Neural crest cell (in vitro differentiated cells): ENCODE measurements at places on chromosomes 12 and 14.

DNA sequence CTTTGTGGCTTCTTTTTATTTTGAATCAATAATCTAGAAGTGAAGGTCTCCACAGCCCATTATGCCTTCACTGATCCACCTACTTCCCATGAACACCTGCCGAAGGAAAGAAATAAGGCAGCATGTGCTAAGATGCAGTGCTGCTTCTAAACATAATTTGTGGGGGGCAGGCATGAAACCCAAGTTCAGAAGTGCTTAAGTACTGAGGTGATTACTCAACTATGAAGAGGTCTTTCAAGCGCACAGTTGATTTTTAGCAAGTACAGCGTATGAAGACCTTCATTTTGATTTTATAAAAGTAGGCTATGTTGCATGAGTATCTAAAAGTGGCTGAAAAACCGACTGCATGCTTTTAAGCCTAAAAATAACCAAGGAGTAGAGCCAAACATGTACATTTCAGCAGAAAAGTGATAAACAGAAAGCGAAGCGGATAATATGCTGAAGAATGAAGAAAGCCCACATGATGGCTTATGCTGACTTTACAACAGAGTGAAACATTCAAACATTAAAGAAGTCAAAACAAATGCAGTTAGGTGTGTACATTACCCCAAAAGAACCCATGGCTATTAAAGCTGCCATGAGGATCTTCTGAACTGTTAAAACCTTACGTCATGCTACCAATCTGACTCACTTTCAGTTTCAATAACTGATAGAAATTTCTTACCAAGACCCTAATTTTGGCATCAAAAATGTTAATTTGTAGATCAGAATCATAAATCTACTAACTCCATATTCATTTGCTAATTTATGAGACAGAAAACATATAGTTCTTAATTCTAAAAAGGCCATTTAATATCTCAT lies 29.3 kb downstream of the KICS2 start:
- no peak for DNase-seq

- DNase-seq = no peak
These were observed 138.7 kb downstream of the PDE3A start for GRCh38 chr12:20507056-20507455.

GRCh38 chr14:20386276-20386855 lies 26.9 kb downstream of the TEP1 start:
- DNase-seq = no peak

GRCh38 chr14:95770777-95771176 lies 56.9 kb upstream of the TCL1A start:
- DNase-seq = no peak

- no peak for DNase-seq
These were observed 48.7 kb downstream of the CCDC60 start for GRCh38 chr12:119383206-119383605.

DNA sequence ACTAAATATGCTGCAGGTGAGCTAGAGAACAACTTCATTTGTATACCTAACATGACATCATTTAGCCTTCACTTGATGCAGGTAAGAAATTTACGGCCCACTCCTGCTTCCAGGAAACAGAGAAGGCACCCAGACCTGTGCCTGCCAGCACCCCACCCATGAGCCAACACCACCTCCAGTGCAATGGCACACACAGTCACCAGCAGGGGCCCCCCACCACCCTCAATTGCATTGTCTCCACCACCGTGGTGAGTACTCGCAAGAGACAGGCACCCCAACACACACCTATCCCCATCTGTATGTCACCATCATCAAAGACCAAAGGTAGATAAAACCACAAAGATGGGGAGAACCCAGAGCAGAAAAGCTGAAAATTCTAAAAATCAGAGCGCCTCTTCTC lies 107.6 kb downstream of the KLHL28 start:
- DNase-seq = no peak

GRCh38 chr12:48189331-48190125 lies 6.1 kb downstream of the CCDC184 start:
- peak; percentile 81 for DNase-seq
